ENCODE measurements at places on chromosomes 4 and X. TPM values are rescaled to one million over a fixed set of nuclear protein-coding genes. Genes with fewer than 3 reads are reported as not detected.

DNA sequence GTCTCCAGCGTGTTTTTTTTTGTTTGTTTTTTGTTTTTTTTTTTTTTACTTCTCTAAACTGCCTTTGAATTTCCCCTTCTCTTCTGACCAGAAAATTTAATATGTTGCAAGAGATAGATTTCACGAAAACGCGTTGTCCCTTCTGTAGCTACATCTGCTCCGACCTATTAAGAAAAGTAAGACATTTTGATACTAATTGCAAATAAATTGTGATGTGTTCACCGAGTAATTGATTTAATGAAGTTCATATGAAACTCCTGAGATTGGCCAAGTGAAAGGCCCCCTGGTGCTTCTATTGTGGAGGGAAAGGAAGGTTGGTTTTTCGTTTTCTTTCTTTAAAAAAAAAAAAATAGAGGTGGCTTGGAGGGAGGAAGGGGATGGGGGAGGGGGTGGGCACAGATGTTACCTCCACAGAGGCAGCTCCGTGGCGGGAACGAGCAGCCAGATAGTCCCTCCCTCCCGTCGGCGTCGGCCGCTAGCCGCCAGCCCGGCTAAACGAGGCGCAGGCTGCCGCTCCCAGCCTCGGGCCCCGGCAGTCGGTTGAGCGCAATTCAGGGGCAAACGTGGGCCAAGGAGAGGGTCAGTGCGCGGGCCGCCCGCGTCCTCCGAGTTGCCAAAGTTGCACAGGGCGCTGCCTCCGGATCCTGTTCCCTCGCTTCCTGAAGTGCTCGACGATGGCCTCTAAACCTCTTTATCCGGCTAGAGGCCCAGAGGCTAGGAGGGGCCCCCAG is 139.1 kb upstream of the ZIC3 start:
- H3K4me1 ChIP-seq, result no peaks in the 10 kb centered on the region
- H3K27me3 ChIP-seq, result peaks cover 44% of the 10 kb centered on the region
- peaks cover 7% of the 10 kb centered on the region for H3K36me3 ChIP-seq
- no peak for DNase-seq

DNA sequence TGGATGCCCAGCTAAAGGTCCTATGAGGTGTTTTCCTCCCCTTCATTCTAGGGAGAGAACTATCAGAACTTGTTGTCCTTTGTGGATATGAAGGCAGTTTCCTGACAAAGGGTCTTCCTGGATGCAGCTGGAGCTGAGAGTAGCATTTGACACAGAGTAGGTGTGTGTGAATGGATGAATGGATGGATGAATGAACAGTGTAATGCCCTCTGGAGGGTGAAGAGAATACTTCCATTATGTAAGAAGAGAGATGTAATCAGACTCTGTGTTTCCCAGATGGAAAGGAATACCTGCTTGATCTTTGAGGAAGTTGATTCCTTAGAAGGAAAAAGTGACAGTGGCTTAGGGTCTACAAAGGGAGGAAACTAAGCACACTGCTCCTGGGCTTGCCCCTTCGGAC is 55.4 kb upstream of the AADAT start:
- H3K27me3 ChIP-seq, result no peaks in the 10 kb centered on the region
- DNase-seq, result no peak
- no peak overlapping the region for H3K4me3 ChIP-seq
- no peaks in the 10 kb centered on the region for H3K36me3 ChIP-seq
- no peak overlapping the region for H3K27ac ChIP-seq
- no peaks in the 10 kb centered on the region for H3K4me1 ChIP-seq

GRCh38 chr4:62407534-62407933 is 1207.4 kb downstream of the ADGRL3 start:
- no peaks in the 10 kb centered on the region for H3K27me3 ChIP-seq
- no peaks in the 10 kb centered on the region for H3K36me3 ChIP-seq
- no peaks in the 10 kb centered on the region for H3K4me1 ChIP-seq
- no peak overlapping the region for H3K27ac ChIP-seq
- H3K4me3 ChIP-seq, result no peak overlapping the region
- no peak for DNase-seq

DNA sequence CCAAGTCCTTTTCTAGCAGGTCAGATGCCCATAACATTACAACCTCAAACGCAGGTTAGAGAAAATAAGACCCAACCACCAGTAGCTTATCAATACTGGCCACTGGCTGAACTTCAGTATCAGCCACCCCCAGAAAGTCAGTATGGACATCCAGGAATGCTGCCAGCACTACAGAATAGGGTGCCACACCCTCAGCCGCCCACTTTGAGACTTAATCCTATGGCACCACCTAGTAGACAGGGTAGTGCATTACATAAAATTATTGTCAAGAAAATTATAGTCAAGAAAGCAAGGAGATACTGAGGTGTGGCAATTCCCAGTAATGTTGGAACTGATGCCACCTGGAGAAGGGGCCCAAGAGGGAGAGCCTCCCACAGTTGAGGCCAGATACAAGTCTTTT is 19.9 kb upstream of the TRIM61 start:
- H3K4me3 ChIP-seq, result no peak overlapping the region
- H3K36me3 ChIP-seq, result no peaks in the 10 kb centered on the region
- no peak overlapping the region for H3K27ac ChIP-seq
- DNase-seq, result no peak
- H3K27me3 ChIP-seq, result peaks cover 10% of the 10 kb centered on the region

- no peaks in the 10 kb centered on the region for H3K27me3 ChIP-seq
- no peak overlapping the region for H3K4me3 ChIP-seq
- no peaks in the 10 kb centered on the region for H3K36me3 ChIP-seq
- no peak overlapping the region for H3K27ac ChIP-seq
- peaks cover 10% of the 10 kb centered on the region for H3K4me1 ChIP-seq
These were observed 169.8 kb downstream of the NHS start for GRCh38 chrX:17544821-17545220.

Gene ZNF827
- 11.8 TPM for total RNA-seq

GRCh38 chrX:110407910-110408545 is 49.4 kb downstream of the RTL9 start:
- no peak overlapping the region for H3K4me3 ChIP-seq
- no peaks in the 10 kb centered on the region for H3K27me3 ChIP-seq
- no peak for DNase-seq
- no peaks in the 10 kb centered on the region for H3K36me3 ChIP-seq
- peaks cover 3% of the 10 kb centered on the region for H3K4me1 ChIP-seq
- no peak overlapping the region for H3K27ac ChIP-seq

Gene NUP62CL
- 1.8 TPM for total RNA-seq

DNA sequence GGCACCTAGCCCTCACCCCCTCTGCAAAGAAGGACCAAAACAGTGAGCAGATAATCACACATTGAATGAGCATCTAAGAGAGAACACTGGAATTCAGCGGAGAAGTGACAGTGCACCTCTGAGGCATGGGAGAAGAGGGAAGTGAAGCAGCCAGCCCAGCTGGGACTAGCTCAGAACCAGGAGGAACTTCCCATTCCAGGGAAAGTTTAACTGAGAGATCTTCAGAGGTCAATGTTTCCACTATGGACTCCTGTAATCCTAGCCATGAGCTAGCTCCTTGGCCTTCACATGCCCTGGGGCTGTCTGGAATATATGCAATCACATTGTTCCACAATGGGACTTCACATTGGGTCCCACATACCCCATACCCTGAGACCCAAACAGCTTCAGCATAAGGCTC is 24.4 kb downstream of the TLR6 start:
- H3K36me3 ChIP-seq, result peaks cover 22% of the 10 kb centered on the region
- H3K4me1 ChIP-seq, result peaks cover 10% of the 10 kb centered on the region
- no peak overlapping the region for H3K27ac ChIP-seq

DNA sequence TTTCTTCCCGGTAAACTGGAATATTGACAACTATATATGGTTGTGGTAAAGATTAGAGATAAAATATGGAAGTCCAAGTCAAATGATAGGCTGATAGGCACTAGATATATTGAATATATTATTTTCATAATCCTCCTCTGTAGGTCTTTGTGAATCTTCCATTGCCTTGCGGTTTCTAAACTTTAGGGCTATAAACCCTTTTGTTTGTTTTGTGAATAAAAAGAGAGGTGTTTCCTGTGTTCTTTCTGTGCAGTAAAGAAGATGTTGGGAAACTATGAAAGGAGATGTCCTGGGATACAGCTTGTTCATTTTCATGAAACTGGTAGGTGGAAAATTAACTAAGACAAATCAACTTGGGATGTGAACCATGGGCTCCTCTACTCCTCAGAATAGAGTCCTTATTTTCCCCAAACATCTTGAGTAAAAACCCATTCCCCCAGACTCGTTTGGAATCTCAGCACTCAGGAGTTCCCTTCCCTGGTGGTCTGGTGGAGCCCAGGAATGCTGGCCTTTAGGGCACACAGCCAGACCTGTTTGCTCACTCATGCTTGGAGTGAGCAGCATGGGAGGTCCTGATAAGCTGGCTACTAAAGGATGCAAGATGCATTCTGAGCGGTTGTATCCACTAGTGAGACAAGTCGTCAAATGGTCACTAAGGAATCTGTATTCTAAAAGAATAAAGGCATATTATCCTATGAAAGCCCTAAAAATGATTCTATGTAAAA is 22.2 kb downstream of the PRDM8 start:
- peaks cover 13% of the 10 kb centered on the region for H3K27me3 ChIP-seq
- H3K36me3 ChIP-seq, result no peaks in the 10 kb centered on the region

Gene C4orf54
- not detected for total RNA-seq

GRCh38 chrX:19602866-19603622 is 87.7 kb upstream of the MAP3K15 start:
- H3K36me3 ChIP-seq, result peaks cover 8% of the 10 kb centered on the region
- no peak overlapping the region for H3K4me3 ChIP-seq
- no peaks in the 10 kb centered on the region for H3K27me3 ChIP-seq
- H3K27ac ChIP-seq, result no peak overlapping the region
- DNase-seq, result no peak
- peaks cover 23% of the 10 kb centered on the region for H3K4me1 ChIP-seq

GRCh38 chr4:40976343-40976742 is 226.6 kb downstream of the NSUN7 start:
- H3K4me3 ChIP-seq, result no peak overlapping the region
- peaks cover 14% of the 10 kb centered on the region for H3K27me3 ChIP-seq

DNA sequence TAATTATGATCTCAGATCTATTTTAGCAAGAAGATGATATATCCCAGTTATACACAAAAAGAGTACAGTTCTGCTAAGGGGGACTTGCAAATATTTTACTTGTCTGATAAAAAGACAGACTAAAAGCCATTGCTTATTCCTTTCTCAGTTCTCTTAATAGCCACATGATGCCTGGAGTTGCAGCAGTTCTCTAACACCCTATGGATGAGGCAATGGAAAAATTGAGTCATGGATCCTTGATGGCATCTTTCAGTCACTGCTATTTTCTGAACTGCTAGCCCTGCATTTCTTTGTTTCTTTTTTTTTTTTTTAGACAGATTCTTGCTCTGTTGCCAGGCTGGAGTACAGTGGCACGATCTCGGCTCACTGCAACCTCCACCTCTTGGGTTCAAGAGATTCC is 1956.7 kb downstream of the C4orf33 start:
- no peaks in the 10 kb centered on the region for H3K36me3 ChIP-seq
- no peak overlapping the region for H3K27ac ChIP-seq
- H3K27me3 ChIP-seq, result no peaks in the 10 kb centered on the region
- no peak overlapping the region for H3K4me3 ChIP-seq

Gene SHOX
- total RNA-seq, result not detected

Gene ADAMTS3
- total RNA-seq, result not detected

Gene RBPJ
- 179 TPM for total RNA-seq

DNA sequence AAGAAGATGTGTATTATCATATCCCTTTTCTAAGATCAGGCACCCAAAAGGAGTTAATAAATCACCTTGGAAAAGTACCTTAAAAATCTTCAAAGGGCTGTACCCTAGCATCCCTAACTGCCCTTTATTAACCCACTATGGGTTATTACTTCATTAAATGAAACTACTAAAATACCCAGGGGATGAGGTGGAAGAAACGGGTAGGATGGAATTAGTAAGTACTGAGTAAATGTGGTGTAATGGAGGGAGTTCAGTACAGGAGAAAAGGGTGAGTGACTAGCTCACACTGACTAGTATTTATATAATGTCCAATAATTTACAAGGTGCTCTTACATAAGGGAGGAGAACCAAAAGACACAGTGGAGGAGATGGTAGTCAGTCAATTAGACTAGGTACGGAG is 51.0 kb upstream of the RASGEF1B start:
- DNase-seq, result no peak
- peaks cover 8% of the 10 kb centered on the region for H3K27me3 ChIP-seq
- peaks cover 9% of the 10 kb centered on the region for H3K36me3 ChIP-seq
- no peak overlapping the region for H3K4me3 ChIP-seq

GRCh38 chr4:17060230-17060629 is 161.8 kb upstream of the LDB2 start:
- H3K36me3 ChIP-seq, result no peaks in the 10 kb centered on the region
- no peak for DNase-seq
- no peak overlapping the region for H3K4me3 ChIP-seq
- H3K4me1 ChIP-seq, result no peaks in the 10 kb centered on the region
- no peaks in the 10 kb centered on the region for H3K27me3 ChIP-seq

DNA sequence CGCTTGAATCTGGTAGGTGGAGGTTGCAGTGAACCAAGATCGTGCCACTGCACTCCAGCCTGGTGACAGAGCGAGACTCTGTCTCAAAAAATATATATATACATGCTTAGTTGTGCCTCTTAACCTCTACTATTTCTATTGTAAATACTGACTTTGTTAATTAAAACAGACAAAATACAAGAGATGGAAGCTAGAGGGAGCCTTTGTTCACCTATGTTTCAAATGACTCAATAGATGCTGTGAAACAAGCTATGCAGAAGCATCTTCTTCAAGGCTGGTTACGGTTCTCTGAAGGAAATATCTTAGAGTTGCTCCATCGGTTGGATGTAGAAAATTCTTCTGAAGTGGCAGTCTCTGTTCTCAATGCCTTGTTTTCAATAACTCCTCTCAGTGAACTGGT is 6.2 kb downstream of the NCAPG start:
- peaks cover 8% of the 10 kb centered on the region for H3K4me1 ChIP-seq
- H3K27ac ChIP-seq, result no peak overlapping the region
- peaks cover 3% of the 10 kb centered on the region for H3K36me3 ChIP-seq
- DNase-seq, result no peak

GRCh38 chrX:39008549-39008948 is 207.3 kb downstream of the MID1IP1 start:
- H3K36me3 ChIP-seq, result no peaks in the 10 kb centered on the region
- no peaks in the 10 kb centered on the region for H3K4me1 ChIP-seq

Gene PRKX
- 177 TPM for total RNA-seq

- no peak for DNase-seq
- no peak overlapping the region for H3K4me3 ChIP-seq
- H3K27ac ChIP-seq, result no peak overlapping the region
- no peaks in the 10 kb centered on the region for H3K36me3 ChIP-seq
- no peaks in the 10 kb centered on the region for H3K4me1 ChIP-seq
- H3K27me3 ChIP-seq, result peaks cover 51% of the 10 kb centered on the region
These were observed 179.9 kb downstream of the SOWAHB start for GRCh38 chr4:76718021-76718420.

DNA sequence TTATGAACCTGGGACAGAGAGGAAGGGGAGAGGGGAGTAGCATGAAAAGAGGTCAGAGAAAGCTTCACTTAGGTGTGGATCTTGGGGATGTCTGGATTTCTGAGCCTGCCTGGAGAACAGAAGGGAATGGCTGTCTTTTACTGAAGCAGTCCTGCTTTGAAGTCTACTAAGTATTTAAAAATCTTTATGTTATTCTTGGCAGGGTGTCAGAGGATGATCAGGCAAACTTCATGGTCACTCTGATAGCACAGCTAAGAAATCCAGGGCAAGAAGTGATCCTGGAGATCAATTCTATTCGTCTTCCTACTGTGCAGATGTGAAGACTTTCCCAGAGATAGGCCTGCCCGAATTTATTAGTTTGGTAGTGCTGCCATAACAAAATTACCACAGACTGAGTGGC is 464.4 kb upstream of the BOD1L1 start:
- DNase-seq, result no peak
- H3K27ac ChIP-seq, result no peak overlapping the region
- H3K4me3 ChIP-seq, result no peak overlapping the region
- no peaks in the 10 kb centered on the region for H3K4me1 ChIP-seq

Gene FAM9B
- total RNA-seq, result not detected

Gene ITIH6
- total RNA-seq, result not detected

GRCh38 chr4:7760228-7760627 is 179.4 kb downstream of the AFAP1 start:
- DNase-seq, result no peak
- H3K4me3 ChIP-seq, result no peak overlapping the region
- H3K27ac ChIP-seq, result peak overlapping the region; percentile 65

Measured in natural killer cell treated with Interleukin-12 subunit alpha and Interleukin-12 subunit beta and Interleukin-15 and Interleukin-18, amount 100 ng/mL, for 72 hours (primary cell).